ENCODE measurements at places on chromosomes 5 and 9.

GRCh38 chr9:94936419-94936818, 209.9 kb downstream of the AOPEP start:
- no peak for DNase-seq

DNA sequence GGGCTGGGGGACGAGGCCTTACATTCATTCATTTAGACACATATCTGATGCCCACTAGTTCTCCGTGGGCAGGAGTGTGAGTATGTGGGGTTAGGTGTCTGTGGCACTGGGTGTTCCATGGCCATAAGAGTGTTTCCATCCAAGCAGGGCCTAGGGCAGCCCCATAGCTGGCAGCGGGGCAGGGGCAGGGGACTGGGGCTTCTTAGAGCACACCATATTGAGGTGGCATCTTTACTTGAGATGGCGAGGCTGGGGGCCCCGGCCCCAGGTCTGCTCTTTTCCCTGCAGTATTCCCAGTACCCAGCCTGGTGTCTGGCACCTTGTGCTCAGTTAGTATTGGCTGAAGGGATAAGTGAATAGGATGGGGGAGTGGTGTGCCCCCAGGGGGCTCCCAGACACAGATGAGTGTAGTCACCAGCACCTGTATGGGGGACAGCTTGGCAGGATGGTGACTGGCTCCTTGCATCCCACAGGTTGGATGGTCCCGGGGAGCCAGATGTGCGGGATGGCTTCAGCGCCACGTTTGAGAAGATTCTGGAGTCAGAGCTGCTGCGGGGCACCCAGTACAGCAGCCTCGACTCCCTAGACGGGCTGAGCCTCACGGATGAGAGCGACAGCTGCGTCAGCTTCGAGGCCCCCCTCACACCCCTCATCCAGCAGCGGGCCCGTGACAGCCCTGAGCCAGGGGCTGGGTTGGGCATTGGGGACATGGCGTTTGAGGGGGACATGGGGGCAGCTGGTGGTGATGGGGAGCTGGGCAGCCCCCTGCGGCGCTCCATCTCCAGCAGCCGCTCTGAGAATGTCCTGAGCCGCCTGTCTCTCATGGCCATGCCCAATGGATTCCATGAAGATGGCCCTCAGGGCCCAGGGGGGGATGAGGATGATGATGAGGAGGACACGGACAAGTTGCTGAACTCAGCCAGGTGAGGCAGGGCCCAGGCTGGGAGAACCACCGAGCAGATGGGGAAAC, 17.5 kb downstream of the PSD2 start:
- DNase-seq = no peak

GRCh38 chr5:138303372-138303771, 28.2 kb downstream of the CDC25C start:
- DNase-seq = no peak

- no peak for DNase-seq
These were observed 174.8 kb upstream of the CLINT1 start for GRCh38 chr5:158033724-158034123.

DNA sequence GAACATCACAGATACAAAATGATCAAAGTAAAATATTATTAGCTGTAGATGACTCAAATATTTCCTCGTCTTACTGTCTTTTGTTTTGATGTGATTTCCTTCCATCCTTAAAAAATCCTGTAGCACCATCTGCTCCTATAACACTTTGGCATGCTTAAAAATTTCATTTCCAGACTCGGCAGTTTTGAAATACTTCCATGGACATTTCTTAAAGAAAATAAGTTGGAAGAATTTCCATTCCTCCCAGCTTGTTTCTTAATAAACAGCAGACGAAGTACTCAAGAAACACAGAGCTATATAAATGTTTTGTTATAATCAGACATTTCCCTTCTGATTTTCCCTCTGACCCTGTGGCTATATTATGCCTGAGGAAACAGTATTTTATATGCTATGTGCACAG, 41.2 kb upstream of the SVEP1 start:
- DNase-seq = no peak

- no peak for DNase-seq
These were observed 102.1 kb upstream of the DMRT1 start for GRCh38 chr9:739362-739761.

- no peak for DNase-seq
These were observed 201.3 kb upstream of the IL12B start for GRCh38 chr5:159531554-159532105.

GRCh38 chr9:126326228-126327005, at the start of gene MVB12B:
TSS of gene MVB12B (plus strand) at chr9:126326829. CDS start at chr9:126326930, 101 bp downstream.
- no peak for DNase-seq

DNA sequence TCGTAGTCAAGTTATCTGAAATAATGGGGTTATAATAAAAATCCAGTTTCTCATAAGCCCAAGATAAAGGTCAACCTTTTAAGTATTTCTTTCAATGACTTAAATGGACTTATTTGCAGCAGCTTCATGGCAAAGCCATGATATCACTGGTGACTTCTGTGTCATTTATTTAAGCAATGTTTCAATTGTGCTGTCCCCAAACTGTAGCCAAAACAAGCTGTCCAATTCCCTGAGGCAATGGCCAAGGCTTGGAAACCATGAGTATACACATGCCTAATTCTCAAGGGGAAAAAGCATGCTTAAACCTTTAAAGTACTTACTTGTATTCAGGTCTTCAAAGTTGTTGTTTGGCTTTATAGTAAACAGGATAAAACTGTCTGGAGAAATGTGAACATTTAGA, 376.4 kb upstream of the TNC start:
- DNase-seq = no peak

- DNase-seq = no peak
These were observed 12.8 kb downstream of the OSTF1 start for GRCh38 chr9:75101004-75101588.

- no peak for DNase-seq
These were observed 76.4 kb downstream of the NTNG2 start for GRCh38 chr9:132238026-132238972.

- no peak for DNase-seq
These were observed 267.6 kb upstream of the DMRT1 start for GRCh38 chr9:573691-574410.

GRCh38 chr5:58060996-58061395, 398.9 kb downstream of the PLK2 start:
- no peak for DNase-seq

GRCh38 chr5:169944922-169945680, 35.2 kb downstream of the INSYN2B start:
- no peak for DNase-seq

Measured in cerebellar nuclear complex (tissue), 1 donor.